ENCODE measurements at places on chromosomes 3 and 15.

DNA sequence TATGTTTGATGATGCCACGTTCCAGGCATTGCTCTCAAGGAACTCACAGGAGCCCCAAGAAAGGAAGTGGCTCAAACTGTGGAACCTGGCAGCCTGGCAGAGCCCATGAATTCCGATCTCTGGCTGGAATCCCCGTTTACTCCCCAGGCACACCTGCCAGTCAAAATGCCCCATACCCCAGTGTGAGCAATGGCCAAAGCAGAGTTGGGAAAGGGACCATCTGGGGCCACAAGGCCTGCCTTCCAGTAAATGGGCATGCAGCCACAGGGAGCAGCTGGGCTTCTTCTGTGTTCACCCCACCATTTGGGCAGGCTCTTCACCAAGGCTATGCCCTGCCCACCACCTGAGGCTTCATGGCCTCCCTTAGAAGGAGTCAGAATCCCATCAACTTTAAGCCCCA, 257.0 kb upstream of the GOLGA6L4 start:
- no peak for DNase-seq

DNA sequence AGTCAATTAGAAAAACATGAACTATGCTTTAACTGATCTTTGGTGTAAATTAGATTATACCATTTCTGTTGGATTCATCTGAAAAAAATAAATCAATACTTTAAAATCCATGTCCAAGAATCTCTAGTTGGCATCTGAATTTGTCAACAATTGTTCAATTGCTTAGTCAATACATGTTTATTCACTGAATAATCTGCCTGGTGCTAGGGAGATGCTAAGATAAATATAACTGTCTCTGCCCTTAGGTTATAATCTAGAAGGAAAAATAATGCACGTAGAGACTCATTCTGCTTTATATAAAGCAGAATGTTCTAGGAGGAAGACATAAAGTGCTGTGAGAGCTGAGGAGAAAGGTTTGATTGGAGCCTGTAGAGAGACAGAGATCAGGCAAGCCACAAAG, 537.2 kb upstream of the IL12A start:
- DNase-seq = no peak

GRCh38 chr15:71883447-71883846, 73.1 kb downstream of the NR2E3 start:
- no peak for DNase-seq

GRCh38 chr3:12194669-12195161, 36.0 kb upstream of the TIMP4 start:
- DNase-seq = no peak

DNA sequence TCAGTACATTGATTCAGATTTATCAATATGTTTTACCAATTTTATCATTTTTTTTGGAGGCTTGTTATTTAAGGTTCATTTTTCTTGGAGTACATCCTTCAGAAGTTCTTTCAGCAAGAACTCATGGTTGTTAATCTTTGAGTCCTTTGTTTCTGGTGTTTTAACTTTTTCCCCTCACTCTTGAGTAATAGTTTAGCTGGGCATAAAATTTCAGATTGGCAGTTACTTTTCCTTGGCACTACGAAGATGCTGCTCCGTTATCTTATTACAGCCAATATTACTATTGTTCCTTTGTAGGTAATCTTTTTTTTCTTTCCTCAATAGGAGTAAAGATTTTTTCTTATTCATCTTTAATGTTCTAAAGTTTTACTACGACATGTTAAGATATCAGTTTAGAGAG, 9.8 kb downstream of the LRRC58 start:
- DNase-seq = no peak

DNA sequence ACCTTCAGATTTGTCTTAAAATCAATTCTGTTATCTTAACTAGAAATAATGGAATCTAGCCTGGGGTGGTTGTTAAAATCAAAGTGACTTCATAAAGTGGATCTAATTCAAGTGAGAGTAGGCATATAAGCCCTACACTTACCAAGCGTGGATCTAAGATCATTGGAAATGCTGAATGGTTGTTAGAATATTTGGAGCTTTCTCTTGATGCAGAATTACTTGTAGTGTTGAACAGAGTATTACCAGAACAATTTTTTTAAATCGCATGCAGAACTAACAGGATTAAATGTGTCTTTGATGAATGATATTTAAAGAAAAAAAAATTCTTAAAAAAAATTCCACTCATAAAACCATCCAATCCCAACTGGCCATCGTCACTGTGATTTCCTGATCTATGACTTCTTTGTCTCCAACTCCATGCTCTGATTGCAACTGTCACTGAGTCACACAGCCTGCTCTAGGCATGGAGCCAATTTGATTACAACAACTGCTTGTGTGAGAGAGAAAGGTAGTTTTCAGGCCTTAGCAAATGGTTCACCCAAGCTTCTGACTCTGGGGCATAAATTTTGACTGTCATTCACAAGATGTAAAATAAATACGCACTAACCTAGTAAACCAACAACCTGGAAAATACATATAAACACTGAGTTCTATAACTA, 25.9 kb upstream of the SPRED1 start:
- DNase-seq = peak; percentile 11

DNA sequence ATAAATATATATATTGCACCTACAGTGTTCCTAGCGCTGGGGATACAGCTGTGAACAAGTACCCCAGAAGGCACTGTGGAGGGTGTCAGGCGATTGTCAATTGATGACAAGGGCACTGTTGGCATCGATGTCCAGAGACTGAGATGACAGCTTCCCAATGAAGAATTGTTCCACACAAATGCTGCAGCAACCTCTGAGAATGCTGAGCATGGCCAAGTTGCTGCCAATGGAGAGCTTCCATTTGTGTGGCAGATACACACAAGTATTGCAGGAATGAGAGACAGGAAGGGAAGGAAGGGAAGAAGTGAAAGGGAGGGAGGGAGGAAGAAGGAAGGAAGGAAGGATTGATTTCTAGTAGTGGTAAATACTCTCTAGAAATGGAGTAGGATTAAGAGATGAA, 21.9 kb downstream of the LRTM1 start:
- no peak for DNase-seq

DNA sequence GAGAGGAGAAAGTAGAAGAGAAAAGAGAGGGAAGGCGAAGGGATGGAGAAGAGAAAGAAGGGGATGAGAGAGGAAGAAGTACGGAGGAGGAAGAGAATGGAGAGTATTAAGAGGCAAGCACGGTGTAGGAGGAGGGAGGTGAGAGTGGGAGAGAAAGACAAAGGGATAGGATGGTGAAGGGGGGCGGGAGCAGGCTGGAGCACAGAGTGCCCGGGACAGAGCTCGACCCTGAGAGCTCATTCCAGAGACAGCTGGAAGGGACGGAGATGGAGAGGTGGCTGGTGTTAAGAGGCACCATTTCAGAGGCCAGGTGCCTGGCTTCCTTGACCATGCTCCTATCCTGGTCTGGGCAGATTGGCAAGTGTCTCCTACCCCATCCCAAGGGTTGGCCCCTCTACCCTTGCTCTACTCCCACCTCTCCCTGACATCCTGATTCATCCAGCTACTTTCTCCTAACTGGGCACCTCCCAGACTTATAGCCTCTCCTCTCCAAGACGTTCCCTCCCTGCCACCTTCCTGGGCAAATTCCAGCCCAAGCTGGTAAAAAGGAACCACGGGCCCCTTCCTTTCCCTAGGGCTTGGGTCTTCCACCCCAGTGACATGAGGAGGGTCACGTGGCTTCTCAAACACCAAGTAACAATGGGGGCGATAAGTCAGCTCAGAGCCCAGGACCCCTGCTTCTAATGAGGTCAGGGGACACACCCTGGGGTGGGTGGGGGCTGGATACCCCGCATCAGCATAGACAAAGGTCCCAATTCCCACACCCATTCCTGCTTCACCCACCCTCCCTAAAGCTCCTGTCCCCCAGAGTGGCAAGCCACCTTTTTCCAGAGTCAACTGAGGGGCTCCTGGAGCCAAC, 1.1 kb downstream of the CLCN2 start:
- DNase-seq = no peak

DNA sequence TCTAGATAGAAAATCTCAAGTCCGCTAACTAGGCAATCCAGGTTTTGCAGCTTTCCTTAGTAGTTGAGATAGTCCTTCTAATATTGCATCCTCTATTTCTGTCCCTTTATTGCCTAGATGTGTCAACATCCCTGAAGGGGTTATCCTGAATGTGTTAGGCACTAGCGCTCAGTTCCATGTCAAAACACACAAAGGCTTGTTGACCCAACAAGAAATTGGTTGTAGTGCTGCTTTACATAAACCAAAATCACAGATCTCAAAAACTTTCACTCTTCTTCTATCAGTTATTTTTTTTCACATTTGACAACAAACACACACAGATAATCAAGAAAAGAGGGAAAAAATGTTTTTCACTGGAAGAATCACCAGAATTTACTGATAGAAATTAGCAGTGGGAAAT, 51.4 kb upstream of the SOX2 start:
- DNase-seq = no peak

DNA sequence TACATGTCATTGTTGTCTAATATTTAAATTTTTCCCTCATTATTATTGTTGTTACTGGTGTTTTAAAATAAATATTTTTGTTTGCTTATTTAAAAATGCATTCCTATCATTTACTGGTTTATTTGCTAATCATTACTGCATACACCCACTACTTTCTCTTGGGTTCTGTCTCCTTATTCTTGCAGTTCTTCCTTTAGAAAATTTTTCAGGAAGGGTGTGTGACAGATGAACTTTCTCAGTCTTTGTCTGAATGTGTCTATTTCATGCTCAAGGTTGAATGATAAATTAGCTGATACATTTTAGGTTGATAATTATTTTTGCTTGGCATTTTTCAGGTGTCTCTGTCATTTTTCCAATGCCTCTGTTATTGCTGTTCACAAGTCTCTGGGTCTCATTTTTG, 7.4 kb downstream of the AQP9 start:
- no peak for DNase-seq

GRCh38 chr3:158205994-158206393, 96.1 kb downstream of the RSRC1 start:
- DNase-seq = no peak

Data from NCI-H1694 (cell line).